Nasal cavity respiratory epithelium epithelial cell of viscerocranial mucosa (primary cell): ENCODE measurements at places on chromosomes 4 and X. TPM values are rescaled to one million over a fixed set of nuclear protein-coding genes. Genes with fewer than 3 reads are reported as not detected.

Gene MAGEA6
- total RNA-seq = not detected in 2 replicates

Gene SYNPO2
- total RNA-seq = 0.34 and 2.6 TPM in 2 replicates

Gene HSFX4
- not detected in 2 replicates for total RNA-seq

Gene RAB33A
- under 0.01 TPM in 1 of 2 replicates, not detected in the other for total RNA-seq

Gene ZCCHC13
- not detected in 2 replicates for total RNA-seq

Gene TMEM33
- total RNA-seq = 119 and 155 TPM in 2 replicates

Gene MYOZ2
- not detected in 2 replicates for total RNA-seq

Gene ODAPH
- total RNA-seq = not detected in 2 replicates

Gene PWWP3B
- total RNA-seq = under 0.01 and 0.43 TPM in 2 replicates

Gene TENT5D
- total RNA-seq = under 0.01 TPM in 1 of 2 replicates, not detected in the other

Gene ASB12
- total RNA-seq = not detected in 2 replicates

Gene RHOXF1
- not detected in 2 replicates for total RNA-seq

Gene SLC9B2
- total RNA-seq = 10.8 and 13.0 TPM in 2 replicates

Gene TRPC5OS
- not detected in 2 replicates for total RNA-seq

Gene LRBA
- total RNA-seq = 111 and 123 TPM in 2 replicates

Gene SPANXA1
- total RNA-seq = not detected in 2 replicates

Gene TMSB15C
- 0.68 and 1.9 TPM in 2 replicates for total RNA-seq

Gene CYLC1
- not detected in 2 replicates for total RNA-seq

Gene FRMD7
- total RNA-seq = not detected in 2 replicates

Gene MXRA5
- 0.34 and 22.8 TPM in 2 replicates for total RNA-seq

Gene SORCS2
- total RNA-seq = under 0.01 and 0.93 TPM in 2 replicates

Gene PDGFRA
- 0.36 TPM in 1 of 2 replicates, not detected in the other for total RNA-seq

Gene TIGD4
- under 0.01 and 0.28 TPM in 2 replicates for total RNA-seq

Gene GABRG1
- not detected in 2 replicates for total RNA-seq

Gene SMR3B
- not detected in 2 replicates for total RNA-seq

Gene AGTR2
- total RNA-seq = not detected in 2 replicates

Gene SPIN4
- total RNA-seq = 1.5 and 2.1 TPM in 2 replicates

Gene TMPRSS11B
- total RNA-seq = 0.34 and 0.43 TPM in 2 replicates

Gene GIMD1
- not detected in 2 replicates for total RNA-seq
